ENCODE measurements at places on chromosomes 3 and 15. TPM values are rescaled to one million over a fixed set of nuclear protein-coding genes. Genes with fewer than 3 reads are reported as not detected.

Gene CCDC174
- 10.6 TPM for total RNA-seq

Gene IL5RA
- total RNA-seq, result not detected

Gene EPHB3
- 6.0 TPM for total RNA-seq

Gene ST6GAL1
- total RNA-seq, result 3.3 TPM

Gene GREM1
- 0.41 TPM for total RNA-seq

Gene PLCB2
- total RNA-seq, result 1.7 TPM

Gene PLSCR5
- not detected for total RNA-seq

Gene PLSCR2
- total RNA-seq, result 0.54 TPM

Gene LMAN1L
- not detected for total RNA-seq

Gene PCLAF
- total RNA-seq, result 97.8 TPM

Gene POTEB2
- total RNA-seq, result not detected

Gene ZNF774
- total RNA-seq, result 5.2 TPM

Gene DNAH12
- 0.21 TPM for total RNA-seq

Gene INKA1
- total RNA-seq, result 2.2 TPM

GRCh38 chr3:113241292-113242095 is 30.1 kb downstream of the BOC start:
- DNase-seq, result no peak

GRCh38 chr3:117898722-117899522 is 1135.7 kb downstream of the IGSF11 start:
- DNase-seq, result peak; percentile 2

DNA sequence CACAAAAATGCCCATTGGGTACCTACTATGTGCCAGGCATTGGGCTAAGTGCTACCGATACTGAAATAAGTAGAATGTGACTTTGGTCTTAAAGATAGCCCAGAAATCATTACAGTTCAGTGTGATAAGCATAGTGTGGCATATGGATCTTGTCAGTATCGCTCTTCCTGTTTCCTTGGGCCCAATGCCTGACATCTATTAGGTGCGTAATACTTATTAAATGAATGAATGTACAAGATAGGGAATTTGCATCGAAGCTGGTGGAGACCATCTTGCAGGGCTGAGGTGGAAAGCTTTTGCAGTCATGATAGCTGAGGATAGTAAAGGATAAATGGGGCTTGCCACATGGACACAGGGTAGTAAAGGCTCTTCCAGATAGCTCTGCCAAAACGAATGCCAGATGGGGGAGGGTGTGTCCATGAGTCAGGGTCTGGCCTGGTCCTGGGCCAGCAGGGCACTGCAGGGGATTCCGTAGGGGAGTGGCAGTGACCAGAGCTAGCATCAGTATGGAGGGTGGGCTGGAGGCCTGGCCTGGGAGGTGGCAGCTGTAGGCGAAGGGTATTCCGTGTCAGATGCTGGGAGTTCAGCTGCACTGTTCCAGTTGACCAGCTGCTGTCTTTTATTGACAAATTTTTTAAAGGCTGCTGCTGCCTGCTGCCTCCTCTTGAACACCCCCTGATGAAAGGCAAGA is 23.5 kb downstream of the TSEN2 start:
- DNase-seq, result no peak

DNA sequence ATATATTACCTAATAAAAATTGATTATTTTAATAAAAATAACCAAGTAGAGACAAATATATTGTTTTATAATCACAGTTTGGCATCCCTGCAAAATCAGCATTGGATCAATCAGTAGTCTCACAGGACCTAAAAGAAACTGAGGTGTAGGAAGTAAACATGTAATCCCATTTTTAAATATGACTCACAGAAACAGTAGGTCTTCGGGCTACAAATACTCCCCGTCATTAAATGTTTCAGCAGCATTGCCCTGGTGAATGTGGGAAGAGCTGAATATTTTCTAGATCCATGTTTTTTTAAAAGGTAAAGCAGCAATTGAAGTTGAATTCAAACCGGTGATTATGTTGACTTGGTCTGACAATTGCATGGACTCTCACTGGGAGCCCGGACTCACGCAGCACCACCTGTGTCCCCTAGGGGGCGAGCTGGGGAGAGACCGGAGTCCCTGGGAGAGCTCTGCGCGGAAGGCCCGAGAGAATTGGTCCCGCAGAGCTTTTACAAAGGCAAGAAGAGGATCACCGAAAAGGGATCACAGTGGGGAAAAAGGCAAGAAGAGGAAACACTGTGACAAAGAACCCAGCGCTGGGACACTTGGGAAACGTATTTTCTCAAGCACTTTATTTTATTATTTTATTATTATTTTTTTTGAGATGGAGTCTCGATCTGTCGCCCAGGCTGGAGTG is 17.2 kb upstream of the USP3 start:
- DNase-seq, result no peak

GRCh38 chr3:9369508-9369907 is 6.7 kb downstream of the THUMPD3 start:
- DNase-seq, result no peak

- no peak for DNase-seq
Measured at GRCh38 chr3:155880286-155880685, 9.8 kb downstream of the GMPS start.

GRCh38 chr15:60389261-60390077 is 8.3 kb downstream of the ANXA2 start:
- DNase-seq, result no peak

GRCh38 chr3:135368316-135368715 is 573.3 kb downstream of the EPHB1 start:
- DNase-seq, result no peak

- DNase-seq, result no peak
Measured at GRCh38 chr3:177482048-177482691, 284.9 kb upstream of the TBL1XR1 start.

DNA sequence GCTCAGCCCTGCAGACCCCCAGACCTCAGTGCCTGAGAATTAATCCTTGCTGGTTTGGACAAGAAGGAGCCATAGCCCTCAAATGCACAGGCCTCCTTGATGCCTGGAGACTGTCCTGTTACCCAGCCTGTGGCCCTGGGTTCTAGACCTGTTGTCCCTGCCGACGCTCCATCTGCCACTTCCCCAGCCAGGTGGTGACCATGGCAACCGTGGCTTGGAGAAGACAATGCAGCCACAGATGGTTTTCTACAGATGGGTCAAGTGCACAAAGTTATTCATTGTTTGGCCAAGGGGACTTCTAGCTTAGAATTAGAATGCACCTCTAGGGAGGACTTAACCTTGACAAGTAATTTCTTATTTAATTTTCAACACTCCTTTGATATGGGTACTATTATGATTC is 297.1 kb downstream of the UACA start:
- no peak for DNase-seq

DNA sequence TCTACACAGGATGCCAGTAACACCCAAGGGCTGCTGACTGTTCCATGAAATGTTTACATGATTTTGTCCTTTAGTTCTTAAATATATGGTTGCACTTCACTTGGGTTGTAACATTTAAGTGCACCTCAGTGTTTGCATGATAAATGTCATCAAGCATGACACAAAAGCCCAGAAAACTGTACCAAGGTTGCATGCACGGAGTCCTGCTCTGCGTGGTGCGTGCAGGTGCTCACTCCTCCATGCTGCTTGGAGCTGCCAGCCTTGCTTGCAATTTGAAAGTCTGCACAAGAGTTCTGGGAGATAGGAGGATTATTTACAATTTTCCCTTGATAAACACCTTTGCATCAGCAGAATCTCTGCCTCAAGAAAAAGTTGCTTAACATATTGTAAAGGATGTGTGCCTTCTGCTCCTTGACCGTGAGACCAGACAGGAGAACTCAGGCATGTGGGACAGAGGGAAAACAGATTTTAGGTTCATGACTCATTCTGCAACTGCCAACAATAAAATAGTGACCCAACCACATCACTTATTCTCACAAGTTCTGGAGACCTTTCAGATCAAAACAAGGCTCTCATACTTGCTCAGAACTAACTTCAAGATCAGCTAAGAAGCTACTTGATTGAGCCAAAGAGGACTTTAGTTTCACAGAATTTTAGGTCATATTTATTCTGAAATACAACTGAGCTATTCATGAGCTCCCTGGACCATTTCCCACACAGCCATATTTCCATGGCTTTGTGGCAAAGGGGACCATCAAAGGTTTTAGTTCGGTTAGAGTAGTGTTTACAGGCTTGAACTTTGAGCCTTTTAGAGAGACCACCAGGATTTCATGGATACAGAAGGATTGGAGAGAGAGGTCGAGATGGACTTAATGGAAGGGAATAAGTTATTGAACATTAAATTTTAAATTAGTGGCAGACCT is 128.4 kb upstream of the ZBED2 start:
- no peak for DNase-seq

- peak; percentile 20 for DNase-seq
Measured at GRCh38 chr15:90266061-90266431, 574 bp downstream of the NGRN start.

DNA sequence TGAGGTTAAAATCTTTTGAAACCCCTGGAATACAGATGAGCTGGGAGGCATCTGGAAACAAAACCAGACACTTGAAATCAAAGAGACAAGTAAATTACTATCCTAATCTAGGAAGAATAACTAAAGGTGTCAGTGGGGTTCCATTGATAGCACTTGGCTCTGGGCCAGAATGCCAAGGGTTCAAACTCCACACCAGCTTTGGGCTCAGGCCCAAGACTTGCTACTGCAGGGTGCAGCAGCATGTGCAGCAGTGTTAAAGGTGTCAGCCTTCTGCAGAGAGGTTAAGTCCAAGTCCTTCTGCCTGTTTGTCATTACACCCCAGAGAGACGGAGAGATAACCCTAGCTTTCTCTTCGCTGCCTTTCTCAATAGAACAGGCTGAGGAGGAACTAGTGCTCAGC is 273.9 kb downstream of the TIGIT start:
- no peak for DNase-seq

- DNase-seq, result no peak
Measured at GRCh38 chr15:65896236-65896635, 26.9 kb downstream of the RAB11A start.

DNA sequence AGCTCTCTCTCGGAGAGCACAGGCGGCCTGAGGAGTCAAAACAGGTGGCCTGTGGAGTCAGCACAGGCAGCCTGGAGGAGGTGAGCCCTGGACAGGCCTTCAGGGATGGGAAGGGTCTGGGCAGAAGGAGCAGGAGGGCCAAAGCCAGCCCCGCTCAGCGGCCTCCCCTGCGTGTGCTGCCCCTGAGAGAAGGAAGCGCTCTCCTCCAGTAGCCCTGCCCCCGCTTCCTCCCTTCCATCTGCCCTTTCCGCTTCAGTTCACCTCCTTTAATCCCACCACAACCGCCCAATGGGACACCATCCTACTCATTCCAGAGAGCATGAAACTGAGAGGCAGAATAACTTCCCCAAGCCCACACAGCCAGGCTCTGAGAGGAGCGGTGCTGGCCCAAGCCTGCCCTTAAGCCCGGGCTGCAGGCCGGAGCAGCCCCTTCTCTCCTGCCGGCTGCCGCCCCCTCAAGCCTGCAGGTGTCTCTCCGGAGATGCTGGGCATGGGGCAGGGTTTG is 3.2 kb upstream of the NR2E3 start:
- no peak for DNase-seq

- DNase-seq, result no peak
Measured at GRCh38 chr3:138474163-138474562, 39.7 kb downstream of the ESYT3 start.

DNA sequence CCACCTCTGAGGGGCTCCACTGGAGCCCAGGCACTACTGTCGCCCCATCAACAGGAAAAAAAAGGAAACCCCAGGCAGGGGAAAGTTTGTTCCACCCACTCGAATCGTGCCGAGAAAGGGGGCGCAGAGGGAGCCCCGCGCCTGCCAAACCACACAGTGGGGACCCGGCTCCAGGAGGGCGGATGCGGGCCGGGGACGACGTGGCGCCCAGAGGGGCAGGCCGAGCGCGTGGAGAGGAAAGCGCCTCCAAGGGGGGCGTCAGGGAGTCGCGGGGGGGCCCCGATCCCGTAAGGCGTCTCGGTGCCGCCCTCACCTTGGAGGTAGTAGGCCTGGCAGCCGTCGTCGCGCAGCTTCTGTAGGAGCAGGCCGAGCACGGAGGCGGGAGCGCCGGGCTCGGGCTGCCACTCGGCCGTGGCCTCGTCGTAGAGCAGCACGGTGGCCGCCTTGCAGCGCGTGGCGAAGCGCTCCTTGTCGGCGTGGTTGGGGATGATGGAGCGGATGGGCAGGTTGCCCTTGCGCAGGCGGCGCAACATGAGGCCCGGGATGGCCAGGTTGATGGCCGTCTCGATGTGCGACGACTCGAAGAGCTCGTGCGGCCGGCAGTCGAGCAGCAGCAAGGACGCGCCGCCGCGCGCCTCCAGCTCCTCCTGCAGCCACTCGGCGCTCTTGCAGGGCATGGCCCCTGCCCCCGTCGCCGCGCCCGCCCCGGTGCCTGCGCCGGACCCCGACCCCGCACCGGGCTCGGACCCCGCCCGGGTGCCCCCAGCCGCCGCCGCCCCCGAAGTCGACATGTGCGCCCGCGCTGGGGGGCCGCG is 627 bp downstream of the DUSP7 start:
- no peak for DNase-seq

DNA sequence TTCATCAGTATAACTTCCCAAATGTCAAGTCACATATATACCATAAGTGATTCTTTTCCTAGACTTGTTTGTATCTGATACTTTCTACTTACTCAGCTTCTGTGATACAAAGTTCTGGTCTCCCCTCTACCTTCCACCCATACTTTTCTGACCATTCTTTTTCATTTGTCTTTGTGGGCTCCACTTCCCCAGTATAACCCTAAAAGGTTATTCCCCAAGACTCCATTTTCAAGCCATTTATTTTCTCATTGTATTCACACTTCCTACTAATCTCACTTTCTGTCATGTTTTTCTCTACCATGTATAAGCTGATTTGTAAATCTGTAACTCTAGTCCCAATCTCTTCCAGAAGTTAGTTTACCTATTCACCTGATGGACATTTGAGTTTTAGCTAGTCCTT is 34.0 kb downstream of the IQCB1 start:
- DNase-seq, result no peak

DNA sequence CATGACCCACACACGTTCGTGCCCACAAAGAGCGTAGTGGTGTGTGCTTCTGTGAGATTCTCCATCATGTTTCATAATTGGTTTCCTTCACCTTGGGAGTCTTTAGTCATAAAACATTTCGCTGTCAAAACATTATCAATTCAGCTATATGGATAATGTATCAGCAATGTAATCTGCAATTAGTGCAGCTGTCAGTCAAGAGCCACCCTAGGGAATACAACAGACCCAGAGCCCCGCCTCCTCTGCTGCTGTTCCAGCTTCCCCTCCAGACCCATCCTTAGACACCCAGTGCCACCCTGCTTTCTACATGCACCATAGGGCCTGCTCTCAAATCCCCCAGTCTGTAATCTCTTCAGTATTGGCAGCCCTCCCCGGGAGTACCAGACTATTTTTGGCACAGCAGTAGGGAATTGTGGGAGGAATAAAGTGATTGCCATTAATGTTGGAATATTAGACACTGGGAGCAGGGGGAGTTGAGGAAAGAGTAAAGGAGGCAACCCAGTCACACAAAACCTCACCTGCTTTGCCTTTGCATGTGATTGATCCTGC is 31.5 kb upstream of the C3orf80 start:
- DNase-seq, result no peak

GRCh38 chr3:111324645-111325044 is 217.4 kb upstream of the CD96 start:
- DNase-seq, result no peak
